IMR-90 (cell line): ENCODE measurements at places on chromosomes 1 and 21.

- no peak for DNase-seq
Measured at GRCh38 chr1:204308023-204308628, 51.6 kb downstream of the PLEKHA6 start.

GRCh38 chr1:179806333-179806732 is 63.2 kb downstream of the FAM163A start:
- no peak for DNase-seq

- no peak for DNase-seq
Measured at GRCh38 chr1:208343226-208343625, 99.0 kb upstream of the PLXNA2 start.

- no peak for DNase-seq
Measured at GRCh38 chr1:245926888-245927287, 580.2 kb downstream of the SMYD3 start.

DNA sequence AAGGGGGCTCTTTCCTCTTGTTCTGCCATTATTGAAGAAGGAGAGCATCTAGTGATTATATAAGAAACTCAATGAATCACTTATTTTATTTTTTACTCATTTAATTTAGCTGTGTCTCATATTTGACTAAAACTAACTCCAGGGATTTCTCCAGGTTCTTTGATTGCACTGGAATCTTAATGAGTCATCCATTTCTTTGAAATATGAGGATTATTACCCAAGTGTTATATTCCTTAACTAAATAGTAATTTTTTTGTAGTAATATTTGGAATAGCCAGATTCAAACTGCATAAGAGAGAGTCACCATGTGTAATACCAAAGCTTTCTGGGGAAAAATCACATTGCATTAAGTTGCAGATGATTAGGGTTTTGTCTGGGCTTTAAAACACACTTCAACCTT is 59.5 kb downstream of the NTMT2 start:
- DNase-seq, result peak; percentile 7

- peak; percentile 65 for DNase-seq
Measured at GRCh38 chr1:168288311-168289052, 7.8 kb downstream of the TBX19 start.

- DNase-seq, result no peak
Measured at GRCh38 chr21:46138383-46138970, 16.9 kb downstream of the FTCD start.

- DNase-seq, result no peak
Measured at GRCh38 chr1:160207771-160208556, 2.8 kb downstream of the PEA15 start.

GRCh38 chr21:39373634-39374033 is 24.7 kb upstream of the HMGN1 start:
- DNase-seq, result peak; percentile 47

DNA sequence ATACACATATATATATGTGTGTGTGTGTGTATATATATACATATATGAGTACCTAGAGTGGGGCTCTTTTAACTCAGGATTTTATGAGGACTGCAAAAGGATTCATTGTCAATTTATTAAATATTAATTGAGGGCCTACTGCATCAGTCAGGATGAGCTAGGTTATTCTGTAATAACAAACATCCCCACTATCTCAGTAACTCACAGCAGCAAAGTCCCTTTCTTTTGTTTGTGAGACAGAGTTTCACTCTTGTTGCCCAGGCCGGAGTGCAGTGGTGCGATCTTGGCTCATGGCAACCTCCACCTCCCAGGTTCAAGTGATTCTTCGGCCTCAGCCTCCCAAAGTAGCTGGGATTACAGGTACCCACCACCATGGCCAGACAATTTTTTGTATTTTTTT is 63.8 kb upstream of the FAM20B start:
- no peak for DNase-seq

DNA sequence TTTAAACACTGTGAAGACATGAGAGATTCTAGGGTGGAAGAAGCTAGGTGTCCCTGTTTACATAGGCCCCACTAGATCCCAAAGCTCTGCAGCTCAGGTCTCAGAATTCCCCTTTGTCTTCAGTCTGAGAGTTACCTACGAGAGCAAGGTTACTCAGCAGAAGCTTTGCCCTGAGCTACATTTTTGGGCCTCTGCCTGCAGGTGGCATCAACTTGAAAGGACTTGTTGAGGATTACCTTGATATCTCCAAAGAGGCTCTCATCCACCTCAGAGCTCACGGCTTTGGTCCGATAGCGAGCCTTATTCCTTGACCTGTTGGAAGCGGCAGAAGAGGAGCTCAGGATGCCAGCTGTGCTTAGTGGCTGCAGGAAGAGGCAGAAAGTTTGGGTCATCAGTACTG is 7.0 kb downstream of the CFAP45 start:
- DNase-seq, result no peak

DNA sequence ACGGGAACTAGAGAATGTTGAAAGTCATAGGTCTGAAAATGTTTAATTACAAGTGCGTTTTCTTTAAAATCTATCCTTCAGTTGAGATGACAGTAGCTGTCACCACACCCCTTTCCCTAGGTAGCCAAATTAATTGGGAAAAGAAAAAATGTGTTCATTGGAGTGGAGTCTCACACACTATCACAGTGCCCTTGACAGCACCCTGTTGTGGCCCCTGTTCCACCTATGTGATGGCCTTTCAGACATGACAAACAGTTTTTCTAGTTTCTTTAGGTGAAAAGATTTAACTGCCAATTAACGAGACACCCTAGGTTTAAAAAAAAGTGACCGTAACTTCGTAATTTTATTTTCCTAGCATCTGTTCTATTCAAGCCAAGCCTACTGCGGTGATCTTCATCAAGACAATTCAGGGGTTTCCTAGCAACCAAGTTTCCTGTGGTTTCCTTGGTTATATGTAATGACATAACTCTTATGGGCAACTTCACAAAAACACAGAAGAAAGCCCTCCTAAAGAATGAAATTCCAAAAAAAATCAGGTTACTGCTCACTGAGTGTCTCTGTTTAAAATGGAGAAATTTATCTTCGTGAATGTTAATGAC is 298.3 kb downstream of the PDE4B start:
- DNase-seq, result no peak

GRCh38 chr1:11879311-11880180 is 20.8 kb upstream of the NPPB start:
- no peak for DNase-seq

DNA sequence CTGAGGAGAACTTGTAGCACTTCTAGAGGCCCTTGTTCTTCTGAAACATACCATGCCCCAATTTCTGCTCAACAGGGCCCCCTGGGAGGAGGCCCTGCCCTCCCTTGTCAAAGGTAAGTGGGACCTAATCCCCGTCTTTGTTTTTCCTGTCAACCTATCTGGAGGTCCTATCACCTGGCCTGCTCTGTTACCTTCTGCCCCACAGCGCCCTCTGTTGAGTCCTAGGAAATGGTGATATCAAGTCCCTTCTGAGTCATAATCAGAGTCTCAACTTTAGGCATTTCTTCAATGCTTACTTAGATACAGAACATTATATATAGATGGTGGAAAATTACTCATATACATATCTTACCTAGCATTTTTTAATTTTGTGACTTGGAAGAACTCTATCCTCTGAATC is 28.2 kb upstream of the FCRL4 start:
- no peak for DNase-seq

GRCh38 chr1:212595787-212596714 is 12.5 kb upstream of the ATF3 start:
- DNase-seq, result peak; percentile 99

DNA sequence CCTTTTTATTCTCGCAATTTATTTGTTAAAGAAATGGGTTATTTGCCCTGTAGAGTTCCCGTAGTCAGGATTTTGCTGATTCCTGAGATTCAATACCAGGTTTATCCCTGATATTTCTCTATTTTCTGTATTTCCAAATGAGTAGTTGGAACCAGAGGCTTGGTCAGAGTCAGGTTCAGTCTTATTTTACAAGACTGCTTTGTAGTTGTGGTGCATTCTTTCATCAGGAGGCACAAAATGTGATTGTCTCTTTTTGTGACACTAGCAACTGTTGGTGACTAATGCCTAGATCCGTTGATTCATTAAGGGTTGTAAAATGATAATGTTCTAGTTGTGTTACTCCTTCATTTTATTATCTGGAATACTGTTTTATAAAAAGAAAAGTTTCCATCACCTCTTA is 95.5 kb upstream of the TPTE start:
- DNase-seq, result no peak

DNA sequence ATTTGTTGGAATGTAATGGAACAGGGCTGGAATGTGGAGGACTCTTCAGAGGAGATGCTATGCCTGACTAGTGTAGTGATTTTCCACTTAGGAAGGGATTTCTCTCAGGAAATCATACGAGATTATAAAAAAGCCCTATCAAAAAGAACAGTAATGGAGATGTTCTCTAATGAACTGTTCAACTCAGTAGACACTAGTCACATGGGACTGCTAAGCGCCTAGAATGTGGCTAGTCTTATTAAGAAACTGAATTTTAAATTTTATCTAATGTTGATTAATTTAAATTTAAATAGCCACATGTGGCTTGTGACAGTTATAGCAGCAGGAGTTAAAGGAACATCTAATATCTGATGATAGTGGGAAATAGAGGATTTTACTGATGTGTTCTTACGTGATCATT is 94.0 kb downstream of the SLC35F3 start:
- no peak for DNase-seq

DNA sequence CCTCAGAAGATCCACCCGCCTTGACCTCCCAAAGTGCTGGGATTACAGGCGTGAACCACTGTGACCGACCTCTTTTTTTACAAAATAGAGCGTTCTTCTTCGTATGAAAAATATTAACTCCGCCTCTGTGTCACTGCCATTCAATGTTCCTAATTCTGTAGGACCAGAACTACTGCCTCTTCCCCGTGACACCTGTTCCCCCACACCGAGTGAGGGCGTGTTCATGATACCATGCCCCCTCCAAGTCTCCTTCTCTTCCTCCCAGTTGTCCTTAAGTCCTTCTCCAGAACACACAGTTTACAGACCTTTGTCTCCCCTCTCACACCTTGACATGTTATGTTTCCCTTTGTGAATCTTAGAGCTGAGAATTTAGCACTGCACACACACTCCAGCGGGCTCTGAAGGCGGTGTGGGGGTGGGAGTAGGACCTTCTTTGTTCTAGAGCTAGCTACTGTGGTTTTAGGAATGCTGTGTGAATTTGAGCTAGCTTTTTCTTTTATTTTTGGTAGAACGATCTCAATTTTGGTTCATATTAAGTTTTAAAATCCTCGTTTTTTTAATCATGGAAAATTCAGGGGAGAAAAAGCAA is 82.4 kb upstream of the LPGAT1 start:
- no peak for DNase-seq

DNA sequence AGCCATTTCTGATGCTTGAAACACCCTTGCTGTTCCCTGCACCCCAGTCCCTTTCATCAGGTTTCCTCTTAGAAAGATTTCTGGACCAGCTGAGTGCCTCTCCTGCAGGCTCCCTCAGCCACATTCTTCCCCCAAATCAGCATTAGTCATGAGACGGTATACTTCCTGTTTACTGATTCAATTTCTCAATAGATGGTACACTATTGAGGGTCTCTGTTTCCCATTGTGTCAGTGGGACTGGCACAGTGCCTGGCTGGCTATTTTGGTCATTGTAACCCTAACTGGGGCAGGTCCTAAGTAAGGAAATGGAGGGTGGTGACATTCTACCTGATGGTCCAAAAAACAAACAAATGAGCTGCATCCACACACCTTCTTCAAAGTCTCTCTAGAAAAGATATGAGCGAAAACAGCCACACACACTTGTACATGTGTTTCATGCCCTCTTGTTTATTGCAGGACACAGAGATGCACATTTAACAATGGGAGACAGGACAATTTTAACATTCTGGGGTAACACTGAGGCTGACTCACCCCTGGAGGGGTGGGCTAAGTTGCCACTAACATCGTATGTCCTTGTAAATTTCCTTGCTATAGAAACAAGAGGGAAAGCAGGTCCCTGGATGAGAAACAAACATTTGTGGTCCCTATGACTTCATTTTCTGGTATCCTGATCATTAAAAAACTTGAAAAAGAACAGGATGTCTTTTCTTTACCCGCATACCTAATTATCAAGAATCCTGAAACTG is 77.5 kb downstream of the RRAGC start:
- DNase-seq, result no peak

DNA sequence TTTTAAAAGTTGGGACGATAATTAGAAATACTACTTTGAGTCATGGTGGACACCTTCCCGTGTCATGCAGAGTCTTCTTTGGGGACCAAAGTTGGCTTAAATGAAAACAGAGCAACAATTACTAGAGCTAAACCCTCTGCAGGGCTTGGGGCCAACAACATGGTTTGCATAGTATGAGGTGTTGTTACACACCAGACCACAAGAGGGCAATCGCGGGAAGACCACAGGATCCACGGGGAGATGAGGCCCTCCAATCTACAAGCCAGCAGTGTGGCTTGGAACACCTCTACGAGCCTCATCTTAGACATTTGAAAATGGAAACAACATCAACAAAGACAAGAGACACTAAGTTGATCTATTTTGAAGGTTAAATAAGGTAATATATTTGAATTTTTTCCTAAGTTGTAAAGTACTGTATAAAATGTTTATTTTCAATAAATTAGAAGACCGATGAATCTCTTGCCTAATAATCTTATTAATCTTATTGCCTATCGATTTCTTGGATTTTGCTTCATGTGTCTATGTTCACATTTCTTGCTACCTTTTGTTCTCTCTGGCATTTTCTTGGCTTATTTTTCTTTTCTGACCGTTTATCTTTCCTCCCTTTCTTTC is 8.2 kb upstream of the SMCP start:
- DNase-seq, result peak; percentile 51

- DNase-seq, result no peak
Measured at GRCh38 chr21:44331209-44331608, 8.0 kb downstream of the CFAP410 start.

- DNase-seq, result peak; percentile 54
Measured at GRCh38 chr1:98662356-98662670, 792 bp downstream of the SNX7 start.

DNA sequence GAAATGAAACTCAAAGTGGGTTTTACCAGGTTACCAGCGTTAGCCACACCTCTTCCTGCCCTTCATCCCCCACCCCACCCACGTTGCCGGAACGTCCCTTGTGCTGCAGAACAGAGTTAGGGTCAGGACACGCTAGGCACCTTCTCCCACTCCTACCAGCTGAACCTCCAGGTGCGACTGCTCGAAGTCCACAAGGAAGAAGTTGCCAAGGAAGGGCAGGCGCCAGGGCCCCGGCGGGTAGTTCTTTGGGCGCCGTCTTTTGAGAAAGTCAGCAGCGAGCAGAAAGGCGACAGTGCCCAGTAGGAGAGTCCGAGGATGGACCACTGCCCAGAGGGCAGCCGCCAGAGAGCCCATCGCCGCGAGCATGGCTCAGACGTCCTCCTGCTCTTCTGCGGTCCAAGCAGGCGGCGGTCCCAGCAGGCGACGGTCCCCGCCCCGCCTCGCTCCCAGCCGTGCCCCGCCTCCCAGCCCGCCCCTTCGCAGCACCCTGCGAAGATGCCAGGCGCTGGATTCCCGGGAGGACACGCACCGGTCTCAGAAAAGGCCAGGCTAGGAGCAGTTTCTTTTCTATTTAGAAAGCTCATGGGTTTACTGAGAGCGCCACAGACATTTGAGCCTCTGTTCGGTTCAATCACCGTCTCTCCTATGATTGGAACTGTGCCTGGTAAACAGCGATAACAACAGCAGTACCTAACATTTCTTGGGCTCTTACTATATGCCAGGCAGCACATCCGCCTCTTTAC is at the start of gene CYP2J2:
Gene CYP2J2 (minus strand): TSS at position 393 of the 743 bp plus-strand sequence. CDS start 27 bp downstream, at position 366.
- no peak for DNase-seq

- no peak for DNase-seq
Measured at GRCh38 chr1:45886229-45886628, 82.8 kb downstream of the MAST2 start.

GRCh38 chr1:81894867-81895266 is 94.1 kb downstream of the ADGRL2 start:
- DNase-seq, result no peak
